NCI-H510A (cell line): ENCODE measurements at places on chromosomes 5 and 9.

- no peak for DNase-seq
Observed at GRCh38 chr9:94016744-94017143, 61.6 kb upstream of the BARX1 start.

DNA sequence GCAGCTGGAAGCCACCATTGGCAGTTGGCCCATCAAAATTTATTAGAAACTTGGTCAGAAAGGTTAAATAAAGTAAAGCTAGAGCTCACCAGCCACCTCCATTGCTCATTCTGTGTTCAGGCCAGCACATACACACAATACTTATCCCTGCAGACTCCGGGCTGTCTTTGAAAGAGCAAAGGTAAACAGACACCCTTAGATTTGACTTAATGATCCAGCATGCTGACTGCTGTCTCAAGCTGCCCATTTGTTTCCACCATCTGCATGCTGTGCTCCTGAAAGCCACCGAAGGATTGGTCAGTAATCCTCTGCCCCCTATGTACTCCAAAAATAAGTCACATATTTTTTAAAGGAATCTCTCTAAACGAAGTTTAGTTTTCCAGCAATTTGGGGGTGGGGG is 1059.8 kb upstream of the DMAC1 start:
- no peak for DNase-seq

- no peak for DNase-seq
Observed at GRCh38 chr5:170694911-170695310, 88.6 kb upstream of the GABRP start.

DNA sequence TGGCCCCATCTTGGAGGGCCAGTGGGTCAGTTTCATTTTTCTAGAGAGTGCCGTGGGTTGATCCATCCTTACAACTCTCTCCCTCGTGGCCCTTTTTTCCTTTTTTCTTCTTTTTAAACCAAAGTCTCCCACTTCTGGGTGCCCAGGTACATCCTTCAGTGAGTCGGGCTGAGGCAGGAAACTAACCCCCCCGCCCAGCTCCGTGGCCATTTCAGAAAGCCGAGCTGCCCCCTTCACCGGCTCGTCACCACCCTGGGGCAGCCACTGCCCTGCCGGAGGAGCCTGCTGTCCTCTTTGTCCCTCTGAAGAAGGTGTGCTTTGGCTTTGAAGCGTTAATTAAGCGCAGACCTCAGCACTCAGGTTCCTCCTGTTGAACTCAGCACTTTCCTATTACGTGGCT is 5.2 kb downstream of the CFAP77 start:
- no peak for DNase-seq

DNA sequence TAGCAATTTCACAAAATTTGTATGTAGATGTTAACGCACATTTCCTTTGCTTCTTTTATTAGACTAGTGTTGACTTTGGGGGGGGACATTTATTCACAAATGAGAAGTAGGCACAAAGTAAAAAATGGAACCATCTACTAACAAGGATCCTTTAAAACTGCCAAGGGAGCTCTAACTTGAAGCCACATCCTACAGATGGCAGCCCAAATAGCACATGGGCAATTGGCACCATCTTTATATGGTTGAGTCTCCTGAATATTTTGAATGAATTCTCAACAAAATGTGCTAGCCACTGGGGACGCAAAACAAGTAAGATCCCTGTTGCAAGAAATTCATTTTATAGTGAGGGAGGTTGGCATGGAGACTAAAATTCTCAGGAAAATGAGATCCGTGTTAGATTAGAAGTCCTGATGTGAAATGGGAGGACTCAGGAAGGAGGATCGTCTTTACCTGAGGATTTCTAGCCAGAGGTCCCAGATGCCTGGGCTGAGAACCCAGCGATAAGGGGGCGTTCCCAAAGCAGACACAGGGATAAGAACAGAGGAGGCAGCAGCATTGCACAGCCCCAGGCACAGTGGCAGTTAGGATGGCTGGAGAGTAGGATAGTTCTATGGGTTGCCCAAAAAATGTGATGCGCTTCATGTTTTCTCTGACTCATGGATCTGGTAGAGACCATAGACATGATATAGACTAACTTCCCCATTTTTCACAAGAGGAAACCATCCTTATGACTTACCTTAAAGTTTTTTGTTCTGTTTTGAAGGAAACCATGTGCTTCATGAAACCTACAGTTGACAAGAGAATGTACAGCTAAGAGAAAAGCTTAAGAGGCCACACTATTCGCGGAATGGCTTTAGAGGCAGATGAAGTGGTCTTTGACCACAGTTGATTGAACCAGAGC is 37.4 kb downstream of the C9orf152 start:
- DNase-seq = no peak

DNA sequence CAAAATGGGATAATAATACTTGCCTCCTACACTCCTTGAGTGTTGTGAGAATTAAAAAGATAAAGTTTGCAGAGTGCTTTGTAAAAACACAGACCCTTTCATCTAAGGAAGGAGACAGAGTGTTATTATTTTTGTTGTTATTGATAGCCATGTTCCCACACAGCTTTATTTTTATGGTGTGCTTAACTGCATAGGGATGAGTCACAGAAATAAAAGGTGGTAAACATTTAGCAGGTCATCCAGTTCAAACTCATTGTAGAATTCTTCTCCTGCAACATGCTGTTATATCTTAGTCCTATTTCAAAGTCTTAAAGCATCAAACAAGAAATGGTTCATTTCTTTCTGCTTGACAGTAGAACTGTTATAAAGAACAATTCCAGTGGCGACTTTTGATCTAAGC is 367.5 kb upstream of the ACTBL2 start:
- DNase-seq = no peak

- DNase-seq = no peak
Observed at GRCh38 chr9:34070606-34071324, 22.1 kb upstream of the UBAP2 start.

DNA sequence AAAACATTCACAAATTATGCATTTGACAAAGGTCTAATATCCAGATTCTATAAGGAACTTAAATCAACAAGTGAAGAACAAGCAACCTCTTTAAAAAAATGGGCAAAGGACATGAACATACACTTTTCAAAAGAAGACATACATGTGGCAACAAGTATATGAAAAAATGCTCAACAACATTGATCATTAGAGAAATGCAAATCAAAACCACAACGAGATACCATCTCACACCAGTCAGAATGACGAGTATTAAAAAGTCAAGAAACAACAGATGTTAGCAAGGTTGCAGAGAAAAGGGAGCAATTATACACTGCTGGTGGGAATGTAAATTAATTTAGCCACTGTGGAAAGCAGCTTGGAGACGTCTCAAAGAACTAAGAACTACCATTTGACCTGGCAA is 38.9 kb upstream of the TNFSF15 start:
- no peak for DNase-seq

DNA sequence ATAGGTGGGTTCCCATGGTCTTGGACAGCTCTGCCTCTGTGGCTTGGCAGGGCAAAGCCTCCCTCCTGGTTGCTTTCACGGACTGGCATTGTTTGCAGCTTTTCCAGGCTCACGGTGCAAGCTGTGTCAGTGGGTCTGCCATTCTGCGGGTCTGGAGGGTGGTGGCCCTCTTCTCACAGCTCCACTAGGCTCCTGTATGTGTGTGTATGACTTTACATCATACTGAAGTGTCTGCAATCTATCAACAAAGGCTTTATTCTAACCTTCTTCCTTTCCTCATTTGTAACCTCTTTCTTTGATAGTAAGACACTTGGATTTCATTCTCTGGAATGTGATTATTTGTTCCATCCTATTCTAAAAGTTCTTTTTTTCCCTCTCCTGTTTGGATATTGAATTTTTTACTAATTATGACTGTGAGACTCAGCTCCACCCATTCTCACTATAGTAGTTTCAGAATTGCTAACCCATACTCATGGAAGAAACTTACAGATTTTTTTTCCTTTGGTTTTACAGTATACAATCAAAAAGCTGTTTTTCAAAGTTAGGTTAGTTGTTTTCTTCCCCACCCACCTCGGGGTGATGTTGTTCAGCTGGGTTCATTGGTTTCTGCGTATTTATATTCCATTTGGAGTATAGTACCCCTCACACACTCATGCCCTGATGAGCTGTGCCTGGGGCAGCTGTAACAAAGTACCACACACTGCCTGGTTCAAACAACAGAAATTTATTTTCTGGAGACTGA is 144.6 kb upstream of the OTULINL start:
- DNase-seq = no peak

GRCh38 chr9:112173489-112174221 is 1.4 kb downstream of the SUSD1 start:
- no peak for DNase-seq

GRCh38 chr5:82054004-82054710 is 82.3 kb downstream of the ATG10 start:
- no peak for DNase-seq
